Activated naive CD8-positive, alpha-beta T cell treated with anti-CD3 and anti-CD28 coated beads, Interleukin-2, amount 10 ng/mL, durations not matched to agents 7 days and 5 days (primary cell): ENCODE measurements at places on chromosomes 7 and 10. TPM values are rescaled to one million over a fixed set of nuclear protein-coding genes. Genes with fewer than 3 reads are reported as not detected.
A peak's percentile ranks its signal among the peaks of the same experiment; 100 is the strongest.

- H3K36me3 ChIP-seq = peaks cover 18% of the 10 kb centered on the region
- DNase-seq = no peak
- H3K27me3 ChIP-seq = no peaks in the 10 kb centered on the region
- no peak overlapping the region for H3K4me3 ChIP-seq
These were observed 25.8 kb downstream of the BRAF start for GRCh38 chr7:140898786-140899536.

DNA sequence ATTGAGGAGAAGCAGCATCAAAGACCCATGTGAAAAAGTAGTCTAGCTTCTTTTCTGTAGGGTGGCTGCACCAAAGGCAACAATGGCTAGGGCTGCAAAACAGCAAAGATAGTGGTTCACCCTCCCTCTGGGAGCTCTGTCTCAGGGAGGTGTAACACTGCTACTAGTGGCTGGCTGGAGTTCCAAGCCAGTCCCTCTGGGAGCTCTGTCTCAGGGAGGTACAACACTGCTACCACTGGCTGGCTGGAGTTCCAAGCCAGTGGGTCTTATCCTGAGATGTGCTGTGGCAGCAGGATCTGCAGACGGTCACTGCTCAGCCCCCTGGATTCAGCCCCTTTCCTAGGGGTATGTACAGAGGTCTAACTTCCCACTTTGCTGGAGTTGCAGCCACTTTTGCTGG, 37.9 kb upstream of the TMEM140 start:
- no peaks in the 10 kb centered on the region for H3K4me1 ChIP-seq
- H3K36me3 ChIP-seq = peaks cover 2% of the 10 kb centered on the region
- no peak for DNase-seq

Gene ANLN
- 57.7 TPM for total RNA-seq

Gene HOXA10
- not detected for total RNA-seq

- no peaks in the 10 kb centered on the region for H3K36me3 ChIP-seq
- no peak for DNase-seq
- no peaks in the 10 kb centered on the region for H3K27me3 ChIP-seq
- no peaks in the 10 kb centered on the region for H3K4me1 ChIP-seq
- H3K4me3 ChIP-seq = no peak overlapping the region
These were observed 63.6 kb downstream of the PKD1L1 start for GRCh38 chr7:47884675-47885074.

Gene WEE2
- total RNA-seq = not detected

Gene AZGP1
- total RNA-seq = not detected

DNA sequence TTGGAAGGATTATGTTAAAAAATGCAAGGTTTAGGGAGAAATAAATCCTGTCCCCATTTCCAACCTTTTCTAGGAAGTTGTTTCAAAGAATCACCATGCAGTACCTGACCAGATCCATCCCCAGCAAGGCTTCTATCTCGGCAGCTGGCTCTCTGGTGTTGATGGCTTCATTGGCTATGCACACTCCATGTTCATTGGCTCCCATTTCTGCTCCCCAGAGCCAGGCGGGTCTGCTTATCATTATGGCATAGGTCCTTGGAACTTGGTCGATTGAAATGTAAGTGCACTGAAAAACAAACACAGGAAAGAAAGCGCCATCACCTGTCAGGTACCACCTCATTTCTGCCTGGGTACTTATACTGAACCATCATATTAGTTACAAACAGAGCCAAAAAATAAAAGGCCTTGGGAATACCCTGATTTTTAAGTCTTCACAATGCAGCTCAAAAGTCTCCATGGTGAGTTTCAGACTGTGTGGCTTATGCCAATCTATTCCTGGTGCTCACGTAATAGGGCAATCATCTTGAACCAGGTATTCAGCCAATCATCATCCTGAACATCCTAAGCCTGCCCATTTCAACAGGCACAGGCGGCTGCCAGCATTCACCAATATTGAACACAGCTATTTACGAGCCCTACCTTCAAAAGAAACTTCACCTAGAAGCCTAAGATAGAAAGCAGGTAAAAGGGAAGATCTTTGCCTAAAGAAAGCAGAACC, 34.4 kb downstream of the SCRN1 start:
- peaks cover 40% of the 10 kb centered on the region for H3K4me1 ChIP-seq
- H3K36me3 ChIP-seq = peaks cover 18% of the 10 kb centered on the region
- H3K27ac ChIP-seq = peak overlapping the region; percentile 83
- H3K27me3 ChIP-seq = no peaks in the 10 kb centered on the region

- H3K27ac ChIP-seq = no peak overlapping the region
- no peaks in the 10 kb centered on the region for H3K4me1 ChIP-seq
- H3K36me3 ChIP-seq = no peaks in the 10 kb centered on the region
- peaks cover 5% of the 10 kb centered on the region for H3K27me3 ChIP-seq
- no peak for DNase-seq
- no peak overlapping the region for H3K4me3 ChIP-seq
These were observed 456.8 kb downstream of the KCNMA1 start for GRCh38 chr10:77180794-77181193.

- no peak overlapping the region for H3K4me3 ChIP-seq
- peaks cover 4% of the 10 kb centered on the region for H3K27me3 ChIP-seq
- no peak for DNase-seq
- H3K4me1 ChIP-seq = no peaks in the 10 kb centered on the region
- H3K36me3 ChIP-seq = no peaks in the 10 kb centered on the region
These were observed 186.5 kb upstream of the BET1 start for GRCh38 chr7:94190599-94191061.

Gene OGA
- total RNA-seq = 212 TPM

Gene EPHA1
- 27.3 TPM for total RNA-seq

GRCh38 chr10:115818012-115818411, 455.0 kb downstream of the GFRA1 start:
- no peaks in the 10 kb centered on the region for H3K36me3 ChIP-seq
- H3K4me3 ChIP-seq = no peak overlapping the region
- no peak for DNase-seq
- H3K27ac ChIP-seq = no peak overlapping the region
- no peaks in the 10 kb centered on the region for H3K4me1 ChIP-seq

Gene HK1
- 123 TPM for total RNA-seq

Gene BTBD16
- not detected for total RNA-seq

- H3K4me3 ChIP-seq = no peak overlapping the region
- H3K27ac ChIP-seq = peak overlapping the region; percentile 81
- H3K27me3 ChIP-seq = no peaks in the 10 kb centered on the region
- DNase-seq = no peak
- no peaks in the 10 kb centered on the region for H3K4me1 ChIP-seq
These were observed 126.5 kb downstream of the GFRA1 start for GRCh38 chr10:116146372-116147140.

- no peak overlapping the region for H3K27ac ChIP-seq
- H3K4me3 ChIP-seq = no peak overlapping the region
- H3K36me3 ChIP-seq = no peaks in the 10 kb centered on the region
- DNase-seq = no peak
- peaks cover 5% of the 10 kb centered on the region for H3K27me3 ChIP-seq
- H3K4me1 ChIP-seq = no peaks in the 10 kb centered on the region
These were observed 2.7 kb downstream of the SSMEM1 start for GRCh38 chr7:130210181-130210935.

GRCh38 chr10:58957517-58957916, 218.9 kb upstream of the PHYHIPL start:
- no peak overlapping the region for H3K4me3 ChIP-seq
- no peak for DNase-seq
- H3K27ac ChIP-seq = no peak overlapping the region
- H3K27me3 ChIP-seq = peaks cover 2% of the 10 kb centered on the region
- H3K36me3 ChIP-seq = no peaks in the 10 kb centered on the region

DNA sequence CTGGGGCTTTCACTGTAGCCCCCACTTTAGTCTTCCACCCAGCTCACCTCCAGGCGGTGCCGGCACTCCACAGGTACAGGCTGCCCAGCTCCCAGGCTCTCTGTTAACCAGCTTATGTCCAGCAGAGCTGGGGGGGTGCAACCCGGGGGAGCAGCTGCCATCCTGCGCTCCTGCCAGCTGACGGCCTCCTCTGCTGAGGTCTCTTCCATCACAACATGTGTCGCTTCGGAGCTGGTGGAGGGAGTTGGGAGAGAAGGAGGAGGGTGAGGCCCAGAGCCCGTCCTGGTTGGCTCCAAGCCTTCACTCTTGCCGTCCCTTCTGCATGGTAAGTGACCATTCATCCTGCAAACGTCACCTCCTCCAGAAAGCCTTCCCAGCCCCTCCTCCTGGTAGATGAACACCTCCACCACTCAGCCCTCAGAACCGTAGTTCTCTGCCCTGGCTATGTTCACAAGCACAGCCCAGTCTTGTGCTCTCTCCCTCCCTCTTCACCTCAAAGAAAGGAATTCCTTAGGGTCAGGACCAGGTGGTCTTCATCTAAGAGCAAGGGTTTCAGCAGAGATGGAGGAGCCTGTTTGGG, 1.6 kb downstream of the POLM start:
- H3K4me1 ChIP-seq = peaks cover 32% of the 10 kb centered on the region
- H3K27ac ChIP-seq = peak overlapping the region; percentile 93
- H3K36me3 ChIP-seq = peaks cover 15% of the 10 kb centered on the region
- DNase-seq = no peak
- no peaks in the 10 kb centered on the region for H3K27me3 ChIP-seq

DNA sequence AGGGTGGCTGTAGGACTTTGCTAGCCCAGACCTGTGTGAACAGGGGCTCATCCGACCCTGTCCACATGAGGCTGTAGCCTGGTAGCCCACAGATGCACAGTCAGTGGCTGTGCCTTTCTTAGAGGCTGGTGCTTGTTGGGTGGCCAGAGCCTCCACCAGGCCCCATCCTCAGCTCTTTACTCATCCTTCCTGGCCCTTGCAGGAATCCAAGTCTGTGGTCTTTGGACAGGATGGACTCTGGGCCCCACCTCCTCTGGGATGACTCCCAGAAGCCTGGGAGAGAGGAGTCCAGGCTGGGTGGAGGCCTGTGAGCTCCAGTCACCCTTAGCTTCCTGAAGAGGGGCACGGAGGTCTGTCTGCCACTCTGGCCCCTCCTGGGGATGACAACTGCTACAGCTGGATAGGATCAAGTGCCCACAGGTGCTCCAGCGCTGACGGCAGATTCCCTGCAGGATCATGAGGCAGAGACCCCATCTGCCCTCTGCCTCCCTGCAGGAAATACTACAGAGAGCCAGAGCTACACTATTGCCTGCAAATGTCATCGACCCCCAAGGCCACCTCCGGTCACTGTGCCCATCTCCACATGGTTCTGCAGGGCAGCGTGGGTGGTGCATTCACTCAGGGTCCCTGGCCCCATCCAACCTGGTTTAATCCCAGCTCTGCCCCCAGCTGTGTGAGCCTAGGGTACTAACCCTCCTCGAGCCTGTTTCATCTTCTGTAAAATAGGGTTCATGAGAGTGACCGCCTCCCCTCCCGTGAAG, 114.5 kb downstream of the PTPN20 start:
- no peak overlapping the region for H3K4me3 ChIP-seq
- H3K4me1 ChIP-seq = peaks cover 5% of the 10 kb centered on the region
- DNase-seq = no peak
- peaks cover 2% of the 10 kb centered on the region for H3K27me3 ChIP-seq
- H3K36me3 ChIP-seq = no peaks in the 10 kb centered on the region

Gene CRHR2
- total RNA-seq = not detected
